Activated T-helper 2 cell treated with anti-CD3 and anti-CD28 coated beads, Interferon-gamma antibody, Interleukin-2, Interleukin-4, amounts not matched to agents 10 μg/mL and 5 μg/mL and 100 μg/mL, durations not matched to agents 14 hours and 24 hours and 36 hours (primary cell): ENCODE measurements at places on chromosomes 6 and 20. TPM values are rescaled to one million over a fixed set of nuclear protein-coding genes. Genes with fewer than 3 reads are reported as not detected.
A peak's percentile ranks its signal among the peaks of the same experiment; 100 is the strongest.

DNA sequence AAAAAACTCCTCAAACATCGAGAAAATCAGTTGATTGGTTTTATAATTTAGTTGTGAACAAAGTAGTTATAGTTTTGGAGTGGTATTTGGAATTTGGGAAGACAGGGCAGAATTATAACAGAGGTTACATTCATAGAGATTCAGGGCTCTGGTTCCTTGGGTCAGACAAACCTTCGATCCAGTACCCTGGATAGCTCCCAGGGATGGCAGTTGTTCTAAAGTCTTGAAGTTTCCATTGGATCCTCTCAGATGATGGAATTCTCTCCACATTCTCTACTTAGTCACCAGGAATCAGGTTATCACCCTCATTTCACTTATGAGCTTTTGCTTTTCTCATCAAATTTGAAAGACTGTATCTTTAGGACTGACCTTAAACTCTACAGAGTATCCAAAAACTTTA, 285.1 kb downstream of the CENPW start:
- no peaks in the 10 kb centered on the region for H3K4me1 ChIP-seq
- no peaks in the 10 kb centered on the region for H3K27me3 ChIP-seq
- H3K36me3 ChIP-seq, result no peaks in the 10 kb centered on the region
- no peak for DNase-seq

DNA sequence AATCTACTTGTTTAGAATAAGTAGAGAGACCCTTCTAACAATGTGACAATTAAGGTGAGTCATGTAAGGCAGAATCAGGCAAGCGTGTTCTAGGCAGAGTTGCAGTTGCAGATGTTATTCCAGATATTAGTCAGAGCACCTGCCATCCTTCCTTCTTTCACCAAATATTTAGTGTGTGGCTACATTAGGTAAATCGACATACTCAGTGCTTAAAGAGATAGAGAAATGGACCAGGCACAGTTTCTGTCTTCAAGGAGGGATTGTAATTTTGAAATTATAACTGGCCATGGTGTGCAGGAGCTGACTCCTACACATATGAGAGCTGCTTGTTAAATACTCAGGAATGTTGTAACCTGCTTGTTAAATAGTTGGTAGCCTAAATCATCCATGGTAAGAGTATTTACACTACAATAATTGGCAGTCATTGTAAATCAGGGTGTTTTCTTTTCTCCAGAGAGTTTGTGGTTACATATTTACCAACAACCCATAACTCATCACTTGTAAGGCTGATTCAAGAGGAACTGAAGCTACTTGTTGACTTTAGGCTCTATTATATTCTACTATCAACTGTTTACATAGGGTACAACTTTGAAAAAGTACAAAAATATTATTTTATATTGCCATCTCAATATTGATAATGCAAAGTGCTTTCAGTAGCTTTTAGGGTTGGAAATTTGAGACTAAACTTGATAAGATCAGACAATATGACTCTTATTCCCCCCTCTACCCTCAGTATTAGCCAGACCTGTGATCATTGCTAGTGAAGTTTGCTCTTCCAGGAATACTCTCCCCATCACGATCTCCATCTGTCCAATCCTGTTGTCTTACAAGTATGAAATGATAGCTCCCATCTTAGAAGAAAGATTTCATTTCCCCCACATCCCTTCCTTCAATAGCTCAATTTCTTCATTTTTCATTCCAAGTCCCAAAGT, 607.1 kb downstream of the COL12A1 start:
- H3K4me3 ChIP-seq, result no peak overlapping the region
- H3K36me3 ChIP-seq, result no peaks in the 10 kb centered on the region
- no peaks in the 10 kb centered on the region for H3K27me3 ChIP-seq
- H3K4me1 ChIP-seq, result no peaks in the 10 kb centered on the region
- no peak overlapping the region for H3K27ac ChIP-seq

- no peaks in the 10 kb centered on the region for H3K27me3 ChIP-seq
- peaks cover 3% of the 10 kb centered on the region for H3K4me1 ChIP-seq
- peak; percentile 4 for DNase-seq
- no peak overlapping the region for H3K4me3 ChIP-seq
- no peaks in the 10 kb centered on the region for H3K36me3 ChIP-seq
- H3K27ac ChIP-seq, result no peak overlapping the region
Observed at GRCh38 chr20:1577906-1578305, 20.4 kb upstream of the SIRPD start.

GRCh38 chr6:128282961-128283360, 237.4 kb downstream of the PTPRK start:
- no peak for DNase-seq
- H3K4me3 ChIP-seq, result no peak overlapping the region
- H3K27ac ChIP-seq, result no peak overlapping the region
- H3K36me3 ChIP-seq, result no peaks in the 10 kb centered on the region
- peaks cover 11% of the 10 kb centered on the region for H3K4me1 ChIP-seq
- peaks cover 11% of the 10 kb centered on the region for H3K27me3 ChIP-seq

GRCh38 chr20:9236458-9236857, 167.6 kb downstream of the PLCB4 start:
- no peak overlapping the region for H3K4me3 ChIP-seq
- no peaks in the 10 kb centered on the region for H3K27me3 ChIP-seq
- no peaks in the 10 kb centered on the region for H3K4me1 ChIP-seq
- no peaks in the 10 kb centered on the region for H3K36me3 ChIP-seq
- no peak for DNase-seq

DNA sequence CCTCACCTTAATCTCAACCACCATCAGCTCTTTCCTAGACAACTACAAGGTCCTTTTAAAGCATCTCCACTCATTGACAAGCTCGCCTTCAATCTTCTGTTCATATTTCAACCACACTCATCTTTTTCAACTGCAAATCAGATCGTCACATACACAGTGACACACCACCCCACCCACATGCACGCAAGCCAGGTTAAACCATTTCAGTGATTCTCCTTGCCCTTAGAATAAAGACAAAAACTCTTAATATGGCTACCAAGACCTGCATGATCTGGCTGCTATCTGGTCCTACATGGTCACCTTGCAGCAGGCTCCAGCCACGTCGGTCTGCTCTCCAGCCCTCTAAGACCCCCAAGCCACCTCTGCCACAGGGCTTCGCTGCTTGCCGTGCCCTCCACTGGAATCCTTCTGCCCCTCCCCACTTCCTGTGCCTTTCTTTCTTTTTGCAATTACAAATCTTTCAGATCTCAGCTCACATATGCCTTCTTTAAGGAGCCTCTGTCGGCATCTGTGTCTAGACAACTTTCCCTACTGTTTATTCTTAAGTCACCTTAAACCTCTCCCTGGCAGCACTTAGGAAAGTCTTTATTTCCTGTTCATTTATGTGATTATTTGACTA, 507.3 kb upstream of the ARID1B start:
- peaks cover 14% of the 10 kb centered on the region for H3K4me1 ChIP-seq
- no peak overlapping the region for H3K27ac ChIP-seq
- no peak overlapping the region for H3K4me3 ChIP-seq
- DNase-seq, result no peak

DNA sequence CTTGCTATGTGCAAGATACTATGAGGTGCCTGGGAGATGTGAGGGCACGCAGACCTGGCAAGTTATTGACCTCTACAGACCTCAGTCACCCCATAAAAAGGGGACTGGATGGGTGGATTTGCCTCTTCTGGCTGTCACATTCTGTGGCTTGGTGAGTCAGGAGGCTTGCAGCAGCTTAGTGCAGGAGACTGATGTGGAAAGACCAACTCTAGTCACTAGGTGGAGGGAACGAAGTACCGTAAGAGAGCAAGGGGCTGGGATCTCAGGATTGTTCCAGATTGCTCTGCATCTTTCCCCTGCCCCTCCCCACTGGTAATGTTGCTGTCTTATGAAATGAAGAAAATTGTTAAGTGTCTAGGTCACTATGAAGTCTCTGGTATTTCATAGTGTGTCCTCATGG, 3.3 kb downstream of the MAPRE1 start:
- peaks cover 33% of the 10 kb centered on the region for H3K36me3 ChIP-seq
- H3K4me1 ChIP-seq, result peaks cover 35% of the 10 kb centered on the region
- no peak for DNase-seq
- H3K27ac ChIP-seq, result peak overlapping the region; percentile 60
- H3K27me3 ChIP-seq, result no peaks in the 10 kb centered on the region
- H3K4me3 ChIP-seq, result no peak overlapping the region

- H3K27ac ChIP-seq, result peak overlapping the region; percentile 99
- H3K4me1 ChIP-seq, result peaks cover 41% of the 10 kb centered on the region
- H3K36me3 ChIP-seq, result peaks cover 51% of the 10 kb centered on the region
- H3K27me3 ChIP-seq, result no peaks in the 10 kb centered on the region
Observed at GRCh38 chr6:33571637-33572316, 8.3 kb downstream of the BAK1 start.

GRCh38 chr6:16306334-16306733, 67.9 kb downstream of the GMPR start:
- H3K4me1 ChIP-seq, result peaks cover 18% of the 10 kb centered on the region
- no peak overlapping the region for H3K4me3 ChIP-seq
- peaks cover 43% of the 10 kb centered on the region for H3K36me3 ChIP-seq
- no peaks in the 10 kb centered on the region for H3K27me3 ChIP-seq

DNA sequence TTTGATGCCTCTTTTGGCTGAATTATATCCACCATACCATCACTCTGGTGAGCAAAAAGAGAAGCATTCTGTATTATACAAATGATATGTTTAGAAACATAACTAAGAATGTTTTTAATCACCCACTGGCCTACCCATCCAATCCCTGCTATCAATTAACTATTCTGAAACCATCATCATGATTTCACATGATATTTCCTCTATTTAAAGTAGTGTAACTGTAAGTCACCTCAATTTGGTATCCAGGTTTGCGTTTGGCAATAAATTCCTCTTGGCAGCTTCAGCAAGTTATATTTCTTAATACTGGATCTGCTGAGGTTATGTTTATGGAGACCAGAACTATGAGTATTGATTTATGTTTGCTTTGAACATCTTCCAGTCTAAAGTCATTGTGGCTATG, 332.1 kb downstream of the UTRN start:
- H3K4me3 ChIP-seq, result no peak overlapping the region
- no peak overlapping the region for H3K27ac ChIP-seq
- peaks cover 5% of the 10 kb centered on the region for H3K36me3 ChIP-seq
- H3K27me3 ChIP-seq, result no peaks in the 10 kb centered on the region

GRCh38 chr6:135233686-135234491, 52.8 kb downstream of the MYB start:
- no peaks in the 10 kb centered on the region for H3K36me3 ChIP-seq
- H3K4me1 ChIP-seq, result peaks cover 36% of the 10 kb centered on the region
- DNase-seq, result no peak
- H3K27ac ChIP-seq, result peak overlapping the region; percentile 28
- no peak overlapping the region for H3K4me3 ChIP-seq

Gene LTB
- 16.3 and 16.6 TPM in 2 replicates for total RNA-seq

Gene NFKBIE
- 23.8 and 25.1 TPM in 2 replicates for total RNA-seq

Gene SLC22A23
- total RNA-seq, result 0.07 TPM in 1 of 2 replicates, not detected in the other

Gene CRIP3
- total RNA-seq, result 0.34 and 0.75 TPM in 2 replicates
